ENCODE measurements at places on chromosomes 2 and 18.

GRCh38 chr2:191301971-191302370 lies 56.8 kb downstream of the MYO1B start:
- DNase-seq: no peak

GRCh38 chr2:88739985-88740600 lies 48.6 kb downstream of the RPIA start:
- peak; percentile 57 for DNase-seq

DNA sequence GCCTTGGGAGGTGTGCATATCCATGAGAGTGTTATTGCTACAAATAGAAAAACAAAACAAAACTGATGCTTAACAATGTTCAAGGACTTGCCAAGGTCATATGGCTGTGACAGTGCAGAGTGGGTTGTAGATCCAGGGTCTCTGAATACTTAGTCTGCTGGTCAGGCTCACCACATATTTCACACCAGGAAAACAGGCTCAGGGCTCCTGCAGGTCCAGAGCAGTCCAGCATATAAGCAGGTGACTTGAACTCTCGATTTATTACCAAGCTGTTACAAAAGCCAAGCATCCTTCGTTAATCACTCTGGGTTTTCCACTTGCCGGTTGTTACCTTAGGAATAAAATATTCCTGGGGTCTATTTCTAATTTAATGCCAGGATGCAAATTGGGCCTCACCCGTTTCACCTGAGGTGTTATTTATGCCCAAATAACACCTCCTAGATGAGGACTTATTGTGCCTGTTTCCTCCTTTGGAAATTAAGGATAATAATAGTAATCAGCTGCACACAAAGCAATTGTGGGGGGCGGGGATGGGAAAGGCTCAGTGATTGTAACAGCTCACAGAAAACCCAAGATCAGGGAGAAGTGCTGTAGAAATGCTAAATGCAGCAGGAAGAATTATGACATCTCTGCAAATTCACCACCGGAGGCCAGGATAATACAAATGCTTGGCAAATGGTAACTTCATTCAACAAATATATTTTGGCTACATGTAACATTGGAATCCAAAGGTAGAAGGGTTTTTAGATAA lies 72.9 kb downstream of the TMEM182 start:
- no peak for DNase-seq

- DNase-seq: peak; percentile 41
Observed at GRCh38 chr18:11849841-11850634, 1.2 kb upstream of the CHMP1B start.

DNA sequence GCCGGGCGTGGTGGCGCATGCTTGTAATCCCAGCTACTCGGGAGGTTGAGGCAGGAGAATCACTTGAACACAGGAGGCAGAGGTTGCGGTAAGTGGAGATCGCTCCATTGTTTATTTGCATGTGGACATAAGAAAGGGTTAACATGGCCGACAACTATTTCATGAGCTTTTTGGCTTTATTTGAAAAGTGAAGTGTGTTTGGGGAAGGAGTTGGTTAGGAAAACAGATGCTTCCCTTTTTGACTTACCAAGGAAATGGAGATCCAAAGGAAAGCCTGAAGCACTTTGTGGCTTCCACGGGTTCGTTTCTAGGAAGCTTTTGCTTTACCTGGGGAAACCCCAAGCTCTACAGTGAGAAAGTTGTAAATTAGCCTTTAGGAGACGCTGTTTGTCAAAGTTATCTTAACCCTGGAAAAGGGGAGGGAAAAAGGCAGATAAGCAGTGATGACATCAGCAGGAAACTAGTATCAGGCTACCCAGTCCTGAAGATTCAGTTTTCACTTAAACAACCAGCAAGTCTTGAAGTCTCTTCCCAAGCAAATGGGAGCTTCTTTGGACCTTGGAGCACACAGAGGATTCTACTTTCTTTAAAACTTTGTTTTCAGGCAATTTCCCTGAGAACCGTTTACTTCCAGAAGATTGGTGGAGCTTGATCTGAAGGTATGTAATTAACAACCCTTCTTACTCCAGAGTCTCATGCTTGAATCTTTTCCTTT lies at the start of gene CASP10:
Gene CASP10 (plus strand): TSS at position 492 of the 715 bp plus-strand sequence. CDS start 2,637 bp downstream, outside the sequence.
- no peak for DNase-seq

GRCh38 chr18:28075501-28075900 lies 101.4 kb downstream of the CDH2 start:
- DNase-seq: no peak

DNA sequence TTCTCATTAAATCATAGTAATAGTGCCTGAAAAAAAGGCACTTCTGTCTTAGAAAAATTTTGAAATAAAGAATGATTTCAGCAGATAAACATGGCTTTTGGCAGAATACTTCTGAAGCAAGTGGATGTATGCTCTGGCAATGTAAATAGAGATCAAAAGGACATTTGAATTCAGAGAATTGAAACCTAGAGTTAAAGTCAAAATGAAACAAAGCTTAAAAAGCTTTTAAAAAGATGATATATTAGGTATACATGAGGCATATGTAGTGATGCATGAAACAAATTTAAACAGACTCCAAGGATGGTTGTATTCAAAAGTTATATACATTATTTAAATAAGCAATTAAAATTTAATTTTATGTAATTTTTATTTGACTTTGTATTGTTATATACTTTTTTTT lies 1344.5 kb upstream of the TMEFF2 start:
- no peak for DNase-seq

DNA sequence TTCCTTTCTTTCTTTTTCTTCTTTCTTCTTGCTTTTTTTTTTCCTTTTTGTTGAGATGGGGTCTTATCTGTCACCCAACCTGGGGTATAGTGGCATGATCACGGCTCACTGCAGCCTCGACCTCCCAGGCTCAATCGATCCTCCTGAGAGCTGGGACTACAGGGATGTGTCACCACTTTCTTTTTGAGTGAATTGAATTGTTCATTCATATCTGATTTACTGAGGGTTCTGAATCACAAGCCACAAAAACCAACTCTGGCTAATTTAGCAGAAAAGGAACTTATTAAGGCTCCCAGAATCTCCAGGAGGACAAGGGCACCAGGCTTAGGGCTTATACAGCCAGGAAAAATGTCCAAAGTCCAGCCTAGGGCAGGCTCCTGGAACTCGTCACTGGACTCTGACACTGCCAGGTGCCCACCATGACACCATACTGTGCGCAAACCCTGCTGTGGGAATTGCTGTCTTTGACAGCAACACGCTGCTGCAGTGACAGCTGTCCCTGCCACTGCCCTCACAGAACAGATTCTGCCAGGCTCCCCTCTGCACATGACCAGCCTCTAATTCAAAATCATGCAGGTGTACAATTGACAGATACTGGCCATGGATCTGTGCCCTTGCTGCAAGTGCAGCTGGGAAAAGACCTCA lies 42.9 kb upstream of the EML6 start:
- no peak for DNase-seq

DNA sequence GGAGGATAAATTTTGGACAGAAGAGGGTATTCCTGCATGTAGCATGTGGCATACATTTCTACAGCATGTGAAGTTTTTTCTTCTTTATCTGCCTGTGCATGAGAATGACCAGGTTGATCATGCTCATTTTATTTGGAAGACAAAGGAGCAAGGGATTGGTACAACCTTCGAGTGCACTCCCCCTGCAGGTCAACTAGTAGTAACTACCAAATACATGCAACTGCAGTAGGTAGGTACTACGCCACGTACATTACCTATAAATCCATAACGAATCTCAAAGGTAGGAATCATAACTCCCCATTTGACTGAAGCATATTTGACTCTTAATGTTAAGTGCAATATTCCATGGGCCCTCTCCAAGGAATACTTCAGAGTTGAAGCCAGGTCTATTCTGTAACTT lies 763.9 kb downstream of the TSN start:
- DNase-seq: no peak

- no peak for DNase-seq
Observed at GRCh38 chr2:215627771-215628170, 191.9 kb upstream of the FN1 start.

GRCh38 chr2:74942263-74942662 lies 16.2 kb upstream of the POLE4 start:
- DNase-seq: no peak

GRCh38 chr2:74375838-74376237 lies 4.3 kb downstream of the DCTN1 start:
- no peak for DNase-seq

DNA sequence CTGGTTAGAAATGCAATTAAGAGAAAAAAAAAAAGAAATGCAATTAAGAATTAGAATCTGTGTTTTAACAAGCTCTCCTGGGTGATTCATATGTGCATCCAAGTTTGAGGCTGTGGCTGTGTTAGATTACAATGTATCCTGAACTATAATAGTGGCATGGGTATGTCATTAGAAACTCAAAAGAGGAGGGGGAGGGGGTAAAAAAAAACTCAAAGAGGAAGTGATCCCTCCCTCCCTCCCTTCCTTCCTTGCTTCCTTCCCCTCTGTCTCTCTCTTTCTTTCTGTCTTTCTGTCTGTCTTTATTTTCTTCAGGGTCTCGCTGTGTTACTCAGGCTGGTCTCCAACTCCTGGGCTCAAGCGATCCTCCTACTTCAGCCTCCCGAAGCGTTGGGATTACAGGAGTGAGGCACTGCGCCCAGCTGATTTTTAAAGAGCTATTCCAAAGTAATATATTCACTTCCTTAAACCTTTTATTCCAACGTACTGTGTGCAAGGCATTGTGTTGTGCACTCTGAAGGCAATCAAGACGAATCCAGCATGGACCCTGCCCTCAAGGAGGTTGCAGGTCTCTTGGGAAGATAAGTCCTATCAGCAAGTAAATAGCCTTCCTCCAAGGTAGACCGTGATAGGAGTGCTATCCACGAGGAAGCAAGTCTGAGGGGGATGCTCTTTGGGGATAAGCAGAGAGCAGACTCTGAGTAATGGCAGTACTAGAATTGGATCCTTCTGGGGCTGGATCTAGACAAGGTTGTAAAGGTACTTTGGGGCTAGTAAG lies 35.9 kb upstream of the MCFD2 start:
- no peak for DNase-seq

DNA sequence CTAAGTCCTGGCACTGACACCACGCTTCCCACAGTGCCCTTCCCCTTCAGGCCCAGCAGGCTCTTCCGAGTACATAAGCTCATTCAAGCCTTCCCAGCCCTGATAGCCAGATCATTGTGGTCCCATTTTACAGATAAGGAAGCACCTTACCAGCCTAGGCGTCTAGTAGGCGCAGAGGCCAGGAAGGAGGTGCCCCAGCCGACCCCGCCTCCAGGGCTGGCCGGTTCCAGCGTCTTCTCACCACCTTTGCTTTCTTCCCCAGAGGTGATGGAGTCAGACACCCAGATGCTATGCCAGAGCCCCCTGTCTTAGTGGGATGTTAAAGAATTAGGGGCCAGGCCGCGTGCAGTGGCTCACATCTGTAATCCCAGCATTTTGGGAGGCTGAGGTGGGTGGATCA lies 28.9 kb upstream of the EFHD1 start:
- DNase-seq: no peak

DNA sequence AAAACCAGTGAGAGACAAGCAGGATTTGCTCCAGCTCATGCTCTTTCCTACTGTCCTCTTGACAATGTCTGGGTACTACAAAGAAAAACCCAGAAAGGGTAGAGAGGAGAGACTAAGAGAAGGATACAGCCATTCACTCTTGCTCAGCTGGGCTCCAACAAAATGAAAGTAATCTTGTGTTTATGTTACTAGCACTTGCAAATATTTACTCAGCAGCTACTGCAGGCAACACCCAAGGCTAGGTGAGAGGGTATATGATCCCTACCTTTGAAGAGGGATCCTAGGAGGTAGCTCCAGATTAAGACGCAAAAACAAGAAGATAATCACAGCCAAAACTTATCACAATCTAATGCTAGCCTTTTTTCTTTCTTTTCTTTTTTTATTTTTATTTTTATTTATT lies 329.6 kb upstream of the ACVR2A start:
- no peak for DNase-seq

Measured in activated CD4-positive, alpha-beta T cell treated with anti-CD3 and anti-CD28 coated beads for 1 hour (primary cell).